AG04450 (cell line): ENCODE measurements at places on chromosomes 12 and 14.

DNA sequence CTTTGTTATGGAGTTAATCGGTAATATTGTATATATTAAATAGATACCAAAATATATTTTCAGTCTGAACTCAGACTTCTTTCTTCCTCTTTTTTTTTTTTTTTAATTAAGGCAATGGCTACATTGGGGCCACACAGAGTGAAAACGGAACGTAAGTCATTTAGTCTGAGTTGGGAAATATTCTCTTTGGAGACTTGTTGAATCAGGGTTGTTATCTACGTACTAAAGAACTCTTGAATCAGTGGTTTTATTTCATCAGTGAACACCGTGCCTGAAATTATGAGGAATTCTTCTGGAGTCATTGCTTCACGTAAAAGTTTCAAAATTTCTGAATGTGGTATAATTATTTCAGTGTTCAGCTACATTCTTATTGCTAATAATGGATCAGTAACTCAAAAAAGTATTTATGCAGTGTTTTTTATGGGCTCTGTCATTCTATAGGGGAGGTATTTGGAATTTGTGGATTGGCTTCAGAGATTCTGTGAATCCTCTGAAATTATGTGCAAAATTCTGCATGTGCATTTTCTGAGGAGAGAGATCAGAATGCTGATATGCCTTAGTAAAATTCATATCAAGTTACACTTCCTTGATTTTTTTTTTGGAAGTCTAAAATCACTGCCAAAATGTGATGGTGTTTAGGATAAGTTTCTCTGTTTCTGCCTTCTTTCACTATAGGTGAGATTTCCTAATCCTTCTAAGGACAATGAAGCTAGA is 39.6 kb downstream of the BRMS1L start:
- no peak for DNase-seq

GRCh38 chr14:89504602-89505313 is 87.7 kb upstream of the FOXN3 start:
- DNase-seq, result no peak

- DNase-seq, result peak; percentile 13
Observed at GRCh38 chr12:121443193-121443870, 43.4 kb downstream of the RNF34 start.

DNA sequence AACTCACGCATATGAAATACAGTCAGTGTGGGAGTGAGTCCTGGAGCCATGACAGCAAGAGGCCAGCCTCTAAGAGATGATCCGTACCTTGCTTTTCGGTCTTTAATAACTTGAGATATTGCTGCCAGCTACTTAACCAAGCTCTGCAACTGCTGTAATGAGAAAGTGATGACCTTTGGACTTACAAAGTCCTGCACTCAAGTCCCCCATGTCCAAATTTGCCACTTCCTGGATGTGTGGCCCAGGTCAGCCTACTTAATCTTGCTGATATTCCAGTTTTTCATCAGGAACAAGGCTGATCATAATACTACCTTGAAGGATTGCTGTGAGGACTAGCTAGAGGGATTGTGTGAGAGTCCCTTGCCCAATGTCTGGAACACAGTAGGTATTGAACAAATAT is 33.8 kb upstream of the DUSP6 start:
- DNase-seq, result no peak

DNA sequence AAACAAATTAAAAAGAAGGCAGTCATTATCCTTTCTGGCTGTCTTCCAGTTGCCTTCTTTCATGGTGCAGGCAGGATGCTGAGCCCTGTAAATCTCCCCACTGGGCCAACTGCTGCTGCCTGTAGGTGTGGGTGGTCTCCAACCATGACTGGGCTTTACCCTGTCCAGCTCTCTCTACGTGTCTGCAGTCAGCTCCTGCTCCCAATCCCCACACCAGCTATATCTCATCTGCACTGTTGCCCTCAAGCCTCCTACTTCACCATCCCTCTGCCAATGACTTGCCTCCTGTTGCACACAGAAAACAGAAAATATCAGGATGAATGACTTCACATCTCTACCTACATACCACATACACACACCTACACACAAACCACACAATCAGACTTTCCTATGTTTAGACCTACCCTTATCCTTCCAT is 39.7 kb upstream of the PSMA6 start:
- no peak for DNase-seq

- DNase-seq, result no peak
Observed at GRCh38 chr14:101518611-101519473, 42.5 kb upstream of the DIO3 start.

GRCh38 chr12:9133216-9133916 is 17.6 kb upstream of the A2M start:
- no peak for DNase-seq

- no peak for DNase-seq
Observed at GRCh38 chr14:64691376-64691775, 12.8 kb upstream of the PLEKHG3 start.

DNA sequence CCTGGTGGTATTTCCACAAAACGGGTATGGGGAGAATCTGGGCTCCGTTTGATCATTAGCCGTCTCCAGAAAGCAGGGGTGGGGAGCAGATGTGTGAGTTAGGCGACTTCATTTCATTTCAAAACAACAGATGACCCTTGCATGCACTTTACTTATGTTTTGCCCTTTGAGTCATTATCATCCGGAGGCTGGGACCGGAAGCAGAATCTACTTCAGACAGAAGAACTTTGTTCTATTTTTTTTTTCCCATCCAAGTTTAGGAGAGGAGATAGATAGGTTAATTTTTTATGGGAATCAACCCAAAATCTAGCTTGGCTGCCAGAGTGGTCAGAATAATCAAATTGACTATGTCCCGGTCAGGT is 31.3 kb upstream of the CMAS start:
- no peak for DNase-seq

DNA sequence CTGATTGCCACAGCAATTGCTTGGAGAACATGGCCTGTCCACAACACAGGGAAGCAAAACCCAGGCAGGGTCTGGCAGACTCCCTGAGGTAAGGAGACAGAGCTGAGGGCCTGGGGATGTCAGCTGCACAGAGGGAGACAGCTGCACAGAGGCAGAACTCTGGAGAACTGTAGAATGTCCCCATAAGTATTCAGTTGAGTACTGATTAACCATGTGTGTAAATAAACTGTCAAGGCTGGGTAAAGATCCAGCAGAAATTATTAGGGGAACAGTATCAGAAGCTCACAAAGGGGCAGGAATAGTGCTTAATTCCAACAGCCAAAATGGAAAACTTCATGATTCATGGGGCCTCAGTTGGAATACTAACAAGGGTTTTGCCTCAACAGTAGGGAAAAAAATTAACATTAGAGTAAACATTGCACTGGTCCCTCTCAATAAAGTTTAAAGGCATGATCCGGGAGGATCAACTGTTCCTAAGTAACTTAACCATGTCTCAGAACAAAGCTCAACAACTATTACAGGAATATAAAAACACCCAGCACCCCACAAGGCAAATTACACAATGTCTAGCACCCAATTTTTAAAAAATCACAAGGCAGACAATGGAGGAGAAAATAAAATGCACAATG is 201.3 kb upstream of the RASSF8 start:
- no peak for DNase-seq

GRCh38 chr14:69948351-69948750 is 69.1 kb downstream of the SMOC1 start:
- no peak for DNase-seq

DNA sequence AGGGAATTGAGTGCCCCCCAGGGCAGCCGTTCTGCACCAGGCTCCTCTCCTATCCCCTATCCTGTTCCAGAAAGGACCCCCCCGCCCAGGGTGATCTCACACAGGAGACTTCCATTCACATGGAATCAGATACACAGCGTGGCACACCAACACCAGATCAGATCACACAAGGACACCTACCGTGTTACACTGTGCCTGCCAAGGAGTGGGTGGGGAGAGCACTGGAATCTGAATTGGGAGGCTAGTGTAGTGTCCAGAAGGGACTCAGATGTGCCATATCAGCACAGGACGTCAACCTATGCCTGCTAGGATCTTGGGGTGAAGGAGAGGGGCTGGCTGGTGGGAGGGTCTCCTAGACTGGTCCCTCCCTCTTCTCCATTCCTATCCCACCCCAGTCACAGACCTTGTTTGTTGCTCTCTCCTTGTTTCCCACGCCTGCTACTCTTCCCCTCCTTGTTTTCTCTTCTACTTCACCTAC is 2.3 kb downstream of the PTMS start:
- DNase-seq, result no peak

GRCh38 chr12:59472273-59472672 is 123.6 kb upstream of the SLC16A7 start:
- DNase-seq, result no peak

DNA sequence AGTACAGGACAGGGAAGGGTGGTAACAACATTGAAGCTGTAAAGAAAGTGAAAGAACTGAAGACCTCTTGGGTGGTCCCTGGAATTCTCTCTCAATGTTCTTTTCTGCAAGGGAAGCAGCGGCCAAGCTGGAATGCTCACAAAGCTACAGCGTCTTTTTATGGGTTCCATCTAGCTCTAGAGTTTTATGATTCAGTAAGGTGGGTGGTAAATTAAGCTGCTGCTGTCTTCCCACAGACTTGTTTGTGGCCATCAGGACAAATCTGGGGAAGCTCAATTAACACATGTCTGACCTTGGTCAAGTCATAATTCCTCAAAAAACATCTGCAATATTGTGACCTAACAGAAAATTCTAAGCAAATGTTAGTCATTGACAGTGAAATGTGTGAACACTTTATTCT is 139.1 kb downstream of the MED13L start:
- DNase-seq, result no peak

- DNase-seq, result no peak
Observed at GRCh38 chr14:67784244-67784823, 32.1 kb downstream of the ZFYVE26 start.

GRCh38 chr12:32344047-32344446 is 55.3 kb upstream of the FGD4 start:
- DNase-seq, result no peak

GRCh38 chr12:131130311-131130911 is 176.7 kb downstream of the ADGRD1 start:
- DNase-seq, result no peak

DNA sequence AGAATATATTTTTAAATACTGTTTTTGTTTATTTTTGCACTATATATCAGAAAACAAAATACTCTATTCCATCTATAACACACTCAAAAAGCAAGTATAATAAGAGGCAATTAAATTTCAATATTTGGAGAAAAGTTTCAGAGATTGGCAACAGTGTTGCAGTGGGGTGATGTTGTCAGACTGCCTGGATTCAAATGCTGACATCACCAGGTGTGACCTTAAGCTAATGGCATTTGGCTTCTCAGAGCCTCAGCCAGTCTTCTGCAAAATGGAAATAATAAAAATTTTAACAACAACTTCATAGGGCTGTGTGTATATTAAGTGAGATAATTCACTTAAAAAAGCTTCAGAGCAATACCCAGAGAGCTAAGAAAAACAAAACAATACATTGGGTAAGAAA is 74.7 kb downstream of the TMTC1 start:
- no peak for DNase-seq

GRCh38 chr12:89384050-89384758 is 31.9 kb upstream of the DUSP6 start:
- DNase-seq, result peak; percentile 87

DNA sequence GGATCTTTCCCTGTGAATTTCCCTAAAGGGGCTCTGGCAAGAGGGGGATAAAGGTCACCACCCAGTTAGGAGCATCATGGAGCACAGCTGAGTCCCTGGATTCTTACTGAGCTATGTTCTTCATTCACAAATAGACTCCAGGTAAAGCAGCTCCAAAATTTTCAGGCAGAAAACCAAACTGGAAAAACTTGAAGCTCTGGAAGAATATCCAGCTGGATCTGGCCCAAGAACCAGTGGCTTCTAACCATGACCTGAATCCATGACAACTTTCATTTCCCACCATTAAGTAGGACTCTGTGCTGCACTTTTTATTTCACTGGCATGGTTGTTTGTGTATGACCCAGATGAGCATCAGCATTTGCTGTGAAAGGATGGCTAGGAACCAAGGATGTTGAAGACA is 180.4 kb upstream of the FKBP4 start:
- DNase-seq, result no peak

- no peak for DNase-seq
Observed at GRCh38 chr12:89417246-89417977, 65.1 kb upstream of the DUSP6 start.

- DNase-seq, result peak; percentile 89
Observed at GRCh38 chr12:6069437-6070093, 54.9 kb downstream of the VWF start.

DNA sequence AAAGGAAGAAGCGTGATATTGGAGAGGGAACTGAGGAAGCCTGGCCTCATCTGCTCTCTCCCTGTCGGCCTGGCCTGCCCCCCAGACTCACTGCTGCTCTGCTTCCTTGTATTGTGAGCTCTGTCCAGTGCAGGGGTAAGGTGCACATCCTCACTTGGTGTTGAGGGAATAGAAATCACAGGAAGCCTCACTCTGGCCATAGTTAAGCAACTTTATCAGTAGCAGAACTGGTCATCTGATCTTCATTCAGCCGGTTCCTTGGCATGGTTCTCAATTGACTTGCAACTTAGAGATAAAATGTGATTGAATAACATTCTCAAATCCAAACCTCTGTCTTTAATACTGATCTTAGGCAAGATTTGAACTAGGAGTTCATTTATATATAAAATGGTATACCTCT is 11.5 kb upstream of the CCDC175 start:
- no peak for DNase-seq

DNA sequence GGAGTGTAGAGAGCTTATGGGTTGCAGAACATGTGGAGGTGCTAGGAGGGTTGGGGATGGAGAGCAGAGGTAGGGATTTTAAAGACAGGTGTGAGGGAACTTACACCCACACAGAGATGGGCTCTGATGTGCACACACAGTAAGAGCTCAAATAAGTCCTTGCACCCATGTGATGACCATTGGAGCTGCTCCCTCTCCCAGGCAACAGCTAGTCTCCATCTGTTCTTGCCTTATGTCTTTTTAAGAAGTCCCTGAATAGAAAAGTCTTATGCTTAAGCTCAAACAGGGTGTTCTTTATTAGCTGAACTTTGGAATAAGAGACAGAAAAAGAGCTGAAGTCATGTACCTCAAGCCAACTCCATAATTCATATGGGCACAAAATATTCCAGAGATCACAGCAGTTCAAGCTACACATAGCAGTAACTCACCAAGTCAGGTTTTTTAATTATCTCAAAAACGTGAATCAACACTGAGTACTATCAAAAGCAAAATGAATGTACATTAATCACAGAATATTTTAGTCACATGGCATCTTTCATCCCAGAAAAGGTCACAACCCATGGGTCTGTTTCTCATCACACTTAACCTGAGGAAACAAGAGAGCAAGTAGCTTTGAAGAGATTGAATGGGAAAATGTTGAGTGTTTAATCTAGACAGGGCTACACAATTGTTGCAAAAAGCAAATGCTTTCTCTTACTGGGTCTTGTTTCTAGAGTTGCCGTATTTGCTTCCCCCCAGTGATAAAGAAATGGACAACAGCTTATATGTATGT is 1513.6 kb upstream of the SEL1L start:
- DNase-seq, result no peak

GRCh38 chr12:71576496-71576895 is 87.2 kb downstream of the ZFC3H1 start:
- no peak for DNase-seq

GRCh38 chr12:53380794-53381730 is 1.1 kb downstream of the SP1 start:
- DNase-seq, result no peak
